ENCODE measurements at places on chromosomes 1 and 21.

DNA sequence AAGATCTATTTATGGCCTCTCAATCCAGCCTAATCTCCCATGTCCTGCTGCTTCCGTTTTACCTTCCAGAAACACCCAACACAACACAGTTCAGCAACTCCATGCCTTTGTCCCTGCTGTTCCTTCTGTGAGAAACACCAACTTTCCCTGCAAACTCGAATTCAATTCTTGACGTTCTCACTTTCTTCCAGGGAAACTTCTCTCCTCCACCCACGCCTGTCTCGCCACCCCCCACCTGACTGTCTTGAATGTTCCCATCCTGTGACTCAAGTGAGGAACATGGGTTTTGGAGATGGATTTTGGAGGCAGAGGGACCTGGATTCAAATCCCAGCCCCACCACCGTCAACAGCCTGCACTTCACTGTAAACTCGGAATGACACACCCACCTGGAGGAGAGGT is 44.8 kb downstream of the GRHL3 start:
- no peak for DNase-seq

DNA sequence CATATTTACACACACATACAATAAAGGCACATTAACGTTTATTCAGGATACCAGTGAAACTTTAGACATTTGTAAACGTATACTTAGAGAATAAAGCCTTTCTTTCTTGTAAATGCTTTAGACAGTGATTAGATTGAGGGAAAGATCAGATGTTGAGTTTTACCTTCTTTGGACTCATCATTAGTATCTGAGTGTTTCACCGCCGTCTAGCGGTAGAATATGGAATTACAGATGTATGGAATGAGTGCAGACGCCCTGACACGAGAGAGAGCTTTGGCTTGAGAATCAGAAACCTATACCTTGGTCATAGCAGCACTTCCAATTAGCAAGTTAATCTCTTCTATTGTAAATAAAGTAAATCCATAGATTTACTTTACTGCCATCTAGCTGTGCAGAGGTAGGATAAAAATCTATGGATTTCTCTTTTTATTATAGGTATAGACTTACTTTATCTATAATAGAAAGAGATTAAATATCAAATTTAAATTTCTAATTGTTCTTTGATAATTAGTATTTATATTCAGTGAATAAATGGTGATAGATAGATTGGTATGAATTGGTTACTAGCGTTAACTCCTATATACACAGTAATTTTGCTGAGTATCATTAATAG is 12.6 kb downstream of the FLG2 start:
- DNase-seq: peak; percentile 89

DNA sequence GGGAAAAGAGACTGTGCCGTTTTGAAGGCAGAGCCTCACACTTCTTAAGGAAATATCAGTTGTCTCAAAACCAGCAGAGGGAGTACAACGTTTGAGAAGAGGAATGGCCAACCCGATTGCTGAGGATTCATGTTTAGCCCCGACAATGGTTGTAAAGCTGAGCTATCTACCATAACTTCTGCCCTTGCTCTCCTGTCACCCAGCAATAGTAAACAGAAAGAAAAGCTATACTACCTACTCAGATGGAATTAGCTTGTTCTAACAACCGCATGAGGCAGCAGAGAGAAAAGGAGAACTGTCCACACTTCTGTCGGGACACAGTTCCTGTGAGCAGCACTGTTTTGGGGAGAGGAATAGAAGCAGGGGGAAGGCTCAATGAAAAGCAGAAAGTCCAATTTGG is 91.2 kb downstream of the SLC45A1 start:
- peak; percentile 88 for DNase-seq

- DNase-seq: peak; percentile 99
Observed at GRCh38 chr1:207519505-207520399, 23.8 kb downstream of the CR1 start.

- no peak for DNase-seq
Observed at GRCh38 chr1:27634985-27635367, at the start of gene FGR. TSS of gene FGR (minus strand) at chr1:27635185. CDS start at chr1:27623916, 11,269 bp downstream.

- peak; percentile 57 for DNase-seq
Observed at GRCh38 chr1:8314346-8315280, 3.3 kb upstream of the SLC45A1 start.

- DNase-seq: no peak
Observed at GRCh38 chr1:158290321-158290844, 660 bp downstream of the CD1C start.

DNA sequence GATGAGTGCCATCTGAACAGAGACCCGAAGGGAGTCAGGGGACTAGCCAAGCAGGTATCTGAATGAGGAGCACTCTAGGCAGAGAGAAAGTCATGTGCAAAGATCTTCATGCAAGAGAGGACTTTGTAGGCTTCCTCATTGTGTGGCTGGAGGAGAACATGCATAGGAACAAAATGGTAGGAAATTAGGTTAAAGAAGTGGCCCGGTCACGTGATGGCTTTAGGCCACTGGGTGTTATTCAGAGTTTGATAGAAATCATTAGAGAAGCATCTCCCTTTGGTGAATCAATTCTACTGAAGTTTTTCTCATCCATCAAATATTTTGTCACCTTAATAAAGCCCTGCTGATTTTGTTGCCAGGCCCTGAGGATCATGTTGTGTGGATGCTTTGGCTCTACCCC is 45.8 kb upstream of the KCTD3 start:
- no peak for DNase-seq

GRCh38 chr21:37391666-37392065 is 25.1 kb downstream of the DYRK1A start:
- no peak for DNase-seq

- no peak for DNase-seq
Observed at GRCh38 chr1:32474954-32475353, 10.1 kb downstream of the ZBTB8B start.

DNA sequence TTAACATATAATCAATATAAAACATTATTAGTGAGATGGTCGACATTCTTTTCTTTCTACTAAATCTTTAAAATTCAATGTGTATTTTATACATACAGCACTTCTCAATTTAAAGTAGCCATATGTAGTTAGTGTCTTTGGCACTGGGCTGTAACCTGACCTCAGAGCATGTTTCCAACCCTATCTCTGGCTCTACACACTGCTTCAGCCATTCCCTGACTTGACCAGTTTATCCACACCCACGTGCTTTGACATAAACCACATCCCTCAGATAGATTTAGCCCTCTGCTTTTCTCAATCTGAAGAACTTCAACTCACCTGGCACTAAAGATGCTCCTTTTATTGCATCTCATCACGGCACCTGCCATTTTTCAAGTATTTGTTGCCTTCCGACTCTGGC is 58.3 kb downstream of the RGS2 start:
- DNase-seq: peak; percentile 54

DNA sequence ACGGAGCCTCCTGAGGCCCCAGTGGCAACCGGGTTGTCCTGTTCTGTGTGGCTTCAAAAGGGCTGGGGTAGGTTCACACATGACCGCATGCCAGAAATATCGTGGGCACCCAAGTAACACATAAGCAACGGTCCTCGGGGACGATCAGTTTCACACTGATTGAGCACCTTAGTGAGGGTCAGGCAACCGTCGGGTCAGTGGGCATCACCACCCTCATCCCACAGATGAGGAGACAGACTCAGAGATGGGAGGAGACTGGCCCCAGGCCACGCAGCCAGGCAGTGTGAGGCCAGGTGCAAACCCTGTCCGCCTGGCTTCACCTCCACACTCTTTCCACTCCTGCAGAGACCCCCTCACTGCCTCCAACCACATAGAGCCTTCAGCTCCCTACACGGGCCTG is 309.8 kb downstream of the MATN1 start:
- DNase-seq: no peak

DNA sequence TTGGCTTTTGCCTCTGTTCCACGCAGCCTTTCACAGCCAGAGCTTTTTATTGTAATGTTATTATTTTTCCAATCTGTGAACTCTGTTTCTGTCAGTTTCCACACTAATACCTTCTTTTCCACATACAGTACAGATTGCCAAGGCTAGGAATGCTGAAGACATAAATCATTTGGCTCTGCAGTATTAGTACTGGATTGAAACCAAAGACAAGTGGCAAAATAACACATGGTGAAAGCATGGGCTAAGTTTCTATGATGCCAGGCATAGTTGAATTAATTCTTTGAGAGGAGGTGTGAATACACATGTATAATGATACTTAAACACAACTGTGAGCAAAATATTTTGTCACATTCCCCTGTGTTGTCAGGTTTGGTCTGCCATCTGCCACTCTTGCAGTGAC is 73.5 kb downstream of the TMEM200B start:
- no peak for DNase-seq

DNA sequence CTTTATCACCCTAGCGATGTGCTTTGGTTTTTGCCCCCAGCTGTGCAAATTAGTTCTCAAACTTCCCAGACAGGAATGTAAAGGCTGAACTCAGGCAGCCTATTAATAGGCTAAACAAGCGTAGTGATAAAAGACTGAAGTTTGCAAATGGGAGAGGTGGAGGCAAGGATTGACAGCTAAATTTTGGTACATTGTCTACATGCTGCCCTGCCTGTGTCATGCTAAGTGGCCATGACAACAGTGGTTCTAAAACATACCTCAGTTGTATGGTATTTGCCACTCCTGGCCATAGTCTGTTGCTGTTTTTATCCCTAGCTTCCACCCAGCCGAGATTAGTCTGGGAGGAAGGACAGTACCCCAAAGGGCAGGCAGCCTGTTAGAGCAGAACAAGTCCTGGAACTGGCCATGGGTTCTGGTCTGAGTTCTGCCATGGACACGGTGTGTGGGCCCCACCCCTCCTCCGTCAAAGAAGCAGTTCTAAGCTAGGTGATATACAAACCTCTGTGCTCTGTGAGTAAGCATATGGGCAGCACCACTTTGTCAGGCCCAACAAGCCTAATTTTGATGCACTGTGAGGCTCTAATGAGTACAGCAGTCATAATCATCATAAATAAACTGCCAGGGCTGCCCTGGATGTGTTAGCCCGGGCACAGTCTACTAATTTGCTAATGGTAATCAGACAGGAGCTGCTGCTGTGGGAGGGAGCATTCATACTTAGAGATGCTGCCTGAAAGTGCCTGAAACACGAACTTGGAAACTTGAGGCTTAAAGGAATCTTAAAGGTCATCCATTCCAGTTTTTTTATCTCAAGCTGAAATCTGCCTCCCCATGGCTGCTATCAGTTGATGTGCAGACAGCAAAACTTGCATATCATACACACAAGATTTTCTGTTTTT is 177.1 kb downstream of the HHAT start:
- DNase-seq: no peak

DNA sequence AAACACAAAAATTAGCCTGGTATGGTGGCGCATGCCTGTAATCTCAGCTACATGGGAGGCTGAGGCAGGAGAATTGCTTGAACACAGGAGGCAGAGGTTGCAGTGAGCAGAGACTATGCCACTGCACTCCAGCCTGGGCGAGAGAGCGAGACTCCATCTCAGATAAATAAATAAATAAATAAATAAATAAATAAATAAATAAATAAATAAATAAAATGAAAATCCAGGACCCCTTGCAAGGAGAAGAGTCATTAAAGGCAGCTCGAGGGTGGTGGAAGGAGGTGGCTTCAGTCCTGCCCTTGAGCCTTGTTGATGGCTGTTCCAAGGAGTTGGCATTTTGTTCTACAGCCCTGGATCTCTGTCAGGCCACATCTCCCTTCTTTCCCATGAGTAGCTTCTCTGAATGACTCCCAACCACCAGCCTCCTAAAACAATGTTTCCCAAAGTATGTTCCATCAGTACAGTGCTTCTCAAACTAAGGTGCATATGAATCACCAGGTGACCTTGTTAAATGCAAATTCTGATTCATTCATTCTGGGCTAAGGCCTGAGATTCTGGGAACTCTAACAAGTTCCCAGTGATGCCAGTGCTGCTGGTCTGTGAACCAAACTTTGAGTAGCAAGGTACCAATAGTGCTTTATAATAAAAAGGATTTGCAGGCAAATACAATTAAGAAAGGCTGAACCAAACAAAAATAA is 99.0 kb downstream of the KCNN3 start:
- no peak for DNase-seq

DNA sequence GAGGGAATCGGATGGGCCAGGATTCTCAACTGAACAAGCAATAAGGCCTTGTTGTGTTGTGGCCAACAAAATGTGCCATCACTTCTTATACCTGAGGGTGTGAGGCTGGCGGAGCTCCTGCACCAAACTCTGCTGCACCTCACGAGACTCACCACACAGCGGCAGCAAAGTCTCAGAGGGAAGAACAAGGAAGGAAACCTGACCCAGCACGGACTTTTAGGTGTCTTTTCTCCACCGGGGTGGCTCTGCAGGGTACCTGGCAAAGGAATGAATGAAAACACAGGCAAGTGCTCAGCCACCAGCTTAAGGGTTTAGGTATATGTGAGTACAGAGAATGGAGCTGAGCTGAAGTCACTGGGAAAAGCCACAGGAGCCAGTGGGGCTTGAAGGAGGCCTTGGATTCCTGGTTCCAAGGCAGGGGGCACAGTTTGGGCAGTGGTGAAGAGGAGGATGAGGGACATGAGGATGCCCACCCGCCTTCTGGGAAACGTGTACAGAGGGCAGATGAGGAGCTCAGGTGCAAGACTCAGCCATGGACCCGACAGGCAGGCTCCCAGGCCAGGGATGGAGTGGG is 31.1 kb upstream of the HSD3B1 start:
- DNase-seq: peak; percentile 71

GRCh38 chr1:207745839-207746767 is 5.8 kb upstream of the CD46 start:
- peak; percentile 89 for DNase-seq

GRCh38 chr1:43659212-43660166 is 9.5 kb downstream of the KDM4A start:
- DNase-seq: no peak

DNA sequence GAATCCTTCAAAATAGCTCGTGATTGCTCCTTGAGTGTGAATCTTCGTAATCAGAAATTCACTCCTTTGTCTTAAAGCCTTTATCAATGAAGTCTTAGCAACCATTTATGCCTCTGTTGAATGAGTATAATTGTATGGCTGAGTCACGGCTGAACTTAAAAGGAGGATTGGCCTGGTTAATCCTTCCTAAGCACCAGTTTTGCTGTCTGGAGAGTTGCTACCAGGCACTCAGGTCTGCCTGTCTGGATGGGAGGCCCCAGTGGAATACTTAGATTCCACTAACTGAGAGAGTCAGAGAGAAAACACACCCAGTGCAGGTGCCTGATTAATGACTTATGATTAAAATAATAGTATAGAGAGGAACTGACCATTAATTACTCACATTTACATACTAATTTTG is 7.6 kb upstream of the HHAT start:
- DNase-seq: no peak

GRCh38 chr1:115727706-115728249 is 40.7 kb downstream of the CASQ2 start:
- peak; percentile 81 for DNase-seq

DNA sequence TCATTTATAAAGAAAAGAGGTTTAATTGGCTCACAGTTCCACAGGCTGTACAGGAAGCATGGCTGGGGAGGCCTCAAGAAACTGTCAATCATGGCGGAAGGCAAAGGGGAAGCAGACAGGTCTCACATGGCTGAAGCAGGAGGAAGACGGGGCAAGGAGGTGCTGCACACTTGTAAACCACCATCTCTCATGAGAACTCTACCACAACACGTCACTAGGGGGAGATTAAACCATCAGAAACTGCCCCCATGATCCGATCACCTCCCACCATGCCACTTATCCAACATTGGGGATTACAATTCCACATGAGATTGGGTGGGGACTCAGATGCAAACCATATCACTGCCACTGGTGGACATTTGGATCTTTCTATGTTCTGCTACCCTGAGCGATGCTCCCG is 351.4 kb downstream of the NPHP4 start:
- DNase-seq: no peak
